GM18507 (cell line): ENCODE measurements at places on chromosomes 16 and 17.

DNA sequence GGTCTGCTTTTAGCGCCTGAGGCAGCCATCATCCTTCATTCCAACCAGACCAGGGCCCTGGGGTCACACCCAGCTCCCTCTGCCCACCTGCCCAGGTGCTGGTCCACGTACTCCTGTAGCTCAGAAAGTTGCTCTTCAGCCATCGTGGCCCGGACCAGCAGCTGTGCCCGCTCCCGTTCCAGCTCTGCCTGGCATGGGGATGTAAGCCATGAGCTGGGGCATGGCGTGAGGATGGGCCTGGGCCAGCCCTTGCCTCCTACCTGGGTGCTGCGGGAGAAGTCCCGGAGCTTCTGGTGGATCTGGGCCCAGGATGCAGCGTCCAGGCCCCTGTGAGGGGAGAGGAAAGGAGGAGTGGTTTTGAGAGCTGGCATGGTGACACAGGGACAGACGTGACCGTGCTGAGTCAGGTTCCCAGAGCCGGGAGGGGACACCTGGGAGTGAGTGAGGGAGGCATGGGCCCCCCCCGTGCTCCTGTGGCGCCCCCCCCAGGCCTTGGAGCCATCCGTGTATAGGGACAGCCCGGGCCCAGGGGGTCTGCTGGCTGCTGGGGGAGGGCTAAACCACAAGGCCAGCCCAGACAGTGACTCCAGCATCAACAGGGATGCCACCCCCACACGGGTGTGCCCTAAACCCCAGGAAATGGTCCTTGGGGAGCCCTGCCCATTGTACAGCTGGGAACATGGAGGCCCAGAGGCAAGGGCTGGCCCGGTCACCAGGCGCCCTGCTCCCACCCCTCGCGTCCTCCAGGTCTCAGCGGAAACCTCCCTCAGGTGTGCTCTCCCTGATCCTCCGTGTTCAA, 2.1 kb downstream of the ANTKMT start:
- no peak for DNase-seq

GRCh38 chr16:20720251-20720650, 21.4 kb downstream of the THUMPD1 start:
- no peak for DNase-seq

GRCh38 chr17:30212750-30213149, 22.7 kb downstream of the SLC6A4 start:
- DNase-seq: no peak

DNA sequence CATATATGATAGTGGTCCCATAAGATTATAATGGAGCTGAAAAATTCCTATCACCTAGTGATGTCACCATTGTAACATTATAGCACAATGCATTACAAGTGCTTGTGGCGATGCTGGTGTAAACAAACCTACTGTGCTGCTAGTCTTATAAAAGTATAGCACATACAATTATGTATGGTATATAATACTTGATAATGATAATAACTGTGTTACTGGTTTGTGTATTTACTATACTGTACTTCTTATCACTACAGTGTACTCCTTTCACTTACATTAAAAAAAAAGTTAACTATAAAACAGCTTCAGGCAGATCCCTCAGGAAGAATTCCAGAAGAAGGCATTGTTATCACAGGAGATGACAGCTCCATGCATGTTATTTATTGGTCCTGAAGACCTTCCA, 122.0 kb upstream of the NACA2 start:
- no peak for DNase-seq

DNA sequence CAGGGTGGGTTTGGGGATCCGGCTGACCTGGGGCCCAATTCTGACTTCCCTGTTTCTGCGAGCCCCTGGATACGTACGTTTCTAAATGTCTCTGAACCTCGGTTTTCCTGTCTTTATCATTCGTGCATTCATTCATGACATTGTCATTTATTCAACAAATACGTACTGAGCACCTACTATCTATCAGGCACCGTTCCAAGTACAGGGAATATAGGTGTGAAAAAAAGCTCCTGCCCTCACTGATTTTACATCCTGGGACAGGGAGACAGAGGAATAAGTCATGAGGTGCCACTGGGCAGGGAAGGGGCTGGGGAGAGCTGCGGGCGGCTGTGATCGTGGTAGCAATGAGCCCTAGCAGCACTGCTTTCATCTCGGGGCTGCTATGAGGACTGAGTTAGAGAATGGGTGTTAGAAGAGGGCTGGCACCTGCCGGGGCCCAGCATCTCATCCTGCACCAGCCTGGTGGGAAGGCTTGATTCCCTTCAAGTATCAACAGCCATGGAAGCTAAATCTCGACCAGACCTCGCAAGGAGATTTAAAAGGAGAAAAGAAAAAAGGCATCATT, 88.3 kb upstream of the DNAH17 start:
- DNase-seq: no peak
